ENCODE measurements at places on chromosomes 1 and 21.

- no peak for ATAC-seq
Measured at GRCh38 chr1:111719674-111720132, 19.5 kb downstream of the INKA2 start.

GRCh38 chr1:182863940-182864339 is 24.8 kb downstream of the DHX9 start:
- ATAC-seq, result no peak

DNA sequence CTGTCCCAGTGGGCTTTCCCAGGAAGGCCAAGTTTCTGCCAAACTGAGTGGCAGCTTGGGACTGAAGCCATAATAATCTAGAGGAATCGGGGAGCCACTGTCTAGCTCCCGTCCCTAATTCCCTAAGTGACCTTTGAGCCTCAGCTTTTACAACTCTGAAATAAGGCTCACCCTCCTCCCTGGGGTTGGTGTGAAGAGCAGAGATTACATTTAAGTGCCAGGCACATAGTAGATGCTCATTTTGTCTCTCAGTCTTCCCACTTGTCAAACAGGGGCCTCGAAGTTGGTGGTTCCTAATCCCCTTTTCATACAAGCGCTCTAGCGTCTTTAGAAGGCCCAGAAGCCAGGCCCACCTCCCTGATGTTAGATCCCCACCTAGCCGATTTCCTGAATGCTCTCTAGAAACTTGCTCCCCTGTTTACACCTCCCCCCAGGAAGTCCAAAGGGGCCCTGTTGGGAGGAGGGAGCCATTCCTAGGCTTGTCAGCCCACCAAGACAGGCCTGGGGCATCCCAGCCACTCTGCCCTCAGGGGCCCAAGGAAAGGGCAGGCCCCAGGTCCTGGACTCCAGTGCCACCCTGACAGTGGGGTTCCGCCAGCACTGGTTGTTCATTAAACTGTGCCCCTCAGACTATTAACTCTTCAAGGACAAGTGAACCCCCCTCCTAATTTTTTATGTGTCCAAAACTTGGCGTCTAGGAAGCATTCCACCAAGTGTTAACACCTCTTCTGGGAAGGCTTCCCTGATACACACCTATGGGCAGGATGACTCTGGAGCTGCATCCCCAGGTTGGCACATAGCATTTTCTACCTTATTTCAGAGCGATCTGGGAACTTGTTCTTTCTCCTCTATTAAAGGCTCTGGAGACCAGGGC is 49.3 kb upstream of the ECE1 start:
- ATAC-seq, result no peak

GRCh38 chr1:49298304-49298703 is 521.6 kb upstream of the BEND5 start:
- no peak for ATAC-seq

DNA sequence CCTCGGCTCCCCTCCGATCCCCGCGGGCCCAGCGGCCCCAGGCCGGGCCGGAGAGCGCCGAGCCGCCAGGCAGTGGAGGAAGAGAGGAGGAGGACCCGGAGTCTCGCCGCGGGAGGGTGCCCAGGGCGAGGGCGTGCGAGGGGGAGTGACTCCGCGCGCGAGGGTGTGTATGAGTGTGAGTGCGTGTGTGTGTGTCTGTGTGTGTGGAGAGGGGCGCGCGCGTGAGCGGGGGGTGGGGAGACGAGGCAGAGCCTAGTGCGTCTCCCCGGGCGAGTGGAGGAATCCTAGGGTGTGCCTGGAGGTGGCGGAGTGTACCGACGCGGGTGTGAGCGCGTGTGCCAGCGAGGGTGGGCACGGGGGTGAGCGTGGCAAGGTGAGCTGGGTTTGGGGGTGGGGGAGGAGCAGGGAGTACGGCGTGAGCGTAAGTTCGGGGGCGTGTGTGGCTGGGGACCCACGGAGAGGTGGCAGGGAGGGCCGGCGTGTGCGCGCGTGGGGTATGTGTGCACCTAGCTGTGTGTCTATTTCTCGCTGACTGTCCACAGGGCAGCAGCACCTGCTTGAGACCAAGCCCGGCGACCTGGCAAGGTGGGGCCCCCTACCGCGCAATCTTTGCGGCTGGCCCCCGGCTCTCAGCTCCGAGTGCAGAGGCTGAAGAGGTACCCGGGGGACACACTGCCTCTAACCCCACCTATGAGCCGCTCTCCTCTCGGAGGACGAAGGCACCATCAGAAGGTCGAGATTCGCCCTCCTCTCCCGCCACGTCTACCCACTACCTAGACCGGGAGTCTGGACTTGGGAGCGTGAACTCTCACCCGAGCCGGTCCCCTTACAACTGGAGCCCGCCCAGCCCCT is 784 bp upstream of the KCND3 start:
- no peak for ATAC-seq

- ATAC-seq, result no peak
Measured at GRCh38 chr1:167268347-167268787, 47.7 kb downstream of the POU2F1 start.

DNA sequence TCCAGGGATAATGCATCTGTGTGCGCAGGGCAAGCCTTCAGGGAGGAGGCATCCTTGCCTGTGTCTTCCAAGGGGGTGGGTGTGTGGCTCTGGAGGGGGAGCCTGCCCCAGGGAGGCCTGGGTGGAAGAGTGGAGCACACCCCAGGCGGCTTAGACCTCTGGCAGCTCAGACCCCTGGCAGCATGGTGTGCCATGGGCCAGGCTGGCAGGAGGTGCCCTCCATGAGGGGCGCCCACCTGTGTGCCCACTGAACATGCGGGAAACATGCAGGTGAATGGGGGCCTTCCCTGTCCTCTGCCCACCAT is 1.1 kb upstream of the PANK4 start:
- no peak for ATAC-seq

DNA sequence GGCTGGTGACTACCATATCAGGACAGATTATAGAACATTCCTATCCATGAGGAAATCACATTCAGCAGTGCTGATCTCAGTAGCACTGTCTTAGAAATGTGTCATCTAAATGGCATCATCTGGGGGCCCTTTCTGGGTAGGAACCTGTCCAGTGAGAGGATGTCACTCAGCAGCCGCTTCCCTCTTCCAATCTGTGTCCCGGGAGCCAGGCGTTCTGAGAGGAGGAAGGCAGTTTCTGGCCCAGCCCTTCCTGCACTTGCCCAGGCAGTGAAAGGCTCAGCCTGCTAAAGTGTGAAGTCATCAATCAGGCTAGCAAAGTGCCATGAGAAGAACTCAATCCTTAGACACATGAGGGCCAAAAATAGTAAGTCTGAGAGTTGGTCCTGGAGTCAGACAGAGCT is 25.6 kb downstream of the RAB4A start:
- ATAC-seq, result no peak

DNA sequence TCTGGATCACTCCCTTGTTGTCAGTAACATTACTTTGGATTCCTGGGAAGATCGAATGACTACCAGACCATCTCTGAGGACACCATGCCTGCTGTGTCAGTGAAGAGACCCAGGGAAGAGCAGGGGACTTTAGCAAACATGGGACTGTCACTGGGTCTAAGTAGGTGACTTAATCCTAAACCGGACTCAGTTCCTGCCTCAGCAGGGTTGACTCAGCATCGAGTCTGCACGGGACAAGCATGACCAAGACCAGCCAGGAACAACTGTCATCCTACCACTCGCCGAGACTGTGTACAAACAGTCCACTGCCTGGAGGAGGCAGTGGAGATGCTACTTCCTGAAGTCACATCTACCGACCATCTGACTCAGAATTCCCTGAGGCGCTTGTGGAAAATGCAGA is 53.2 kb upstream of the RAB4A start:
- ATAC-seq, result no peak

Data from activated CD4-positive, CD25-positive, alpha-beta regulatory T cell treated with anti-CD3 and anti-CD28 coated beads, Interleukin-2, amount 50 U/mL, for 24 hours (primary cell).